ENCODE measurements at places on chromosomes 6 and 20.

DNA sequence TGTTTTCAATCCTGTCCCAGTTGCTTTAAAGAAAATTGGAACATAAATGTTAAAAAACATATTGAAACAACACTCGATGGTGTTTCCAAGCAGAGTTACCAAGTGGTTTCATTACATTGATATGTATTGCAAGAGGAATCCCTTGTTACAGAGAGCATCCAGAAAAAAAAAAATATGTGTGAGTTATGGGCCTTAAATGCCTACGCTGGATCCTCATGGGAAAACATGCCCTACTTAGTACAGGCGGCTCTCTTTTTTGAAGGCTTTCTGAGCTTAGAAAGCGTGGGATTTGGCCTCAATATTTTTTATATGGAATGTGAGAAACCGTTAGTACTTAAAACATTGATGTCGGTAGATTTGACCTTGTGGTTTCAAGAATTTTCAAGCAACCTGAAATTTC lies 26.1 kb downstream of the BTBD3 start:
- no peak for DNase-seq

DNA sequence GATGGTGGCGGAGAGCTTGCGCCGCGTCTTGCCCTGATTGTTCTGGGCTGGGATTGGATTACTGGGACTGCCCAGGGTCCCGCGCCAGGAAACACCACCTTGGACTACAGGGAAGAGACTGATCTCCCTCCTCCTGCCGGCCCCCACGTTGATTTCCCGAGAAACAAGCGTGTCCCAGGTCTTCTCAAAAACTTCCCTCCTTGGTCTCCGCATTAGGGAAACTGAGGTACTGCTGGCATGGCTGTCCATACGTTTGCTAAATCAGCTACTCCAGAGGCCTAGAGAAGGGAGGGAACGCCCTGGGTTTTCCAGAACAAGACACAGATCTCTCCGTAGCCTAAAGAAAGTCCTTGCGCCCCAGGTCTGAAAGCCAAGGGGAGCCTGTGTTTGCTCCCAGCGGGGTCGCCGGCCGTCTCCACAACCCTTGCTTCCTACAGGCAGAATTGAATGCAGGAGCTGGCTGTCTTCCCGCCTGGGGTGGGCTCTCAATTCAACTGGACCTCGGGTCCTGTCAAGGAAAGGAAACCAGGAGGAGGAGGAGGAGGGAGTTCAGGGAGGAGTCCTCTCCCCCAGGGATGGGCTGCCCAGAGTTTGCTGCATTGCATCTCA lies 29.2 kb downstream of the TFAP2A start:
- DNase-seq, result no peak

- DNase-seq, result no peak
These were observed 324.7 kb upstream of the JARID2 start for GRCh38 chr6:14921170-14921569.

- no peak for DNase-seq
These were observed 30.2 kb upstream of the ID4 start for GRCh38 chr6:19806971-19807396.
